Amniotic epithelial cell (primary cell): ENCODE measurements at places on chromosomes 12 and 14.

DNA sequence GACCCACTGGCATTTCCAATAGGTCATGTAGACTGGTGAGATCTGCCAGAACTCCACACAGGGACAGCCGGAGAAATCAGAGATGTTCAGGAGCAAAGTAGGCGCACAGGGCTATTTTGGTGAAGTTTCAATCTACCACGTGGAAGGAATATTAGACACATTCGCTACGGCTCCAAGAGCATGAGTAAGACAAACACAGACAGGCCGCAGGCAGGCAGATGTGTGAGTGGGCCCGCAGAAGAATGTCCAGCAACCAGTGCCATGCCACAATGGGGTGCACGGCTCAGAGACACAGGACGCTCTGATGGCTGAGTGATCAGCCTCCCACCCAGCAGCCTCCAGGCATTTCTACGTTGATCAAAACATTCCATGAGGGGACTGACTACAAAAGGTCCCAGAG is 10.4 kb downstream of the SLC15A4 start:
- no peak for DNase-seq

GRCh38 chr14:99445931-99446330 is 34.7 kb downstream of the SETD3 start:
- DNase-seq, result no peak

DNA sequence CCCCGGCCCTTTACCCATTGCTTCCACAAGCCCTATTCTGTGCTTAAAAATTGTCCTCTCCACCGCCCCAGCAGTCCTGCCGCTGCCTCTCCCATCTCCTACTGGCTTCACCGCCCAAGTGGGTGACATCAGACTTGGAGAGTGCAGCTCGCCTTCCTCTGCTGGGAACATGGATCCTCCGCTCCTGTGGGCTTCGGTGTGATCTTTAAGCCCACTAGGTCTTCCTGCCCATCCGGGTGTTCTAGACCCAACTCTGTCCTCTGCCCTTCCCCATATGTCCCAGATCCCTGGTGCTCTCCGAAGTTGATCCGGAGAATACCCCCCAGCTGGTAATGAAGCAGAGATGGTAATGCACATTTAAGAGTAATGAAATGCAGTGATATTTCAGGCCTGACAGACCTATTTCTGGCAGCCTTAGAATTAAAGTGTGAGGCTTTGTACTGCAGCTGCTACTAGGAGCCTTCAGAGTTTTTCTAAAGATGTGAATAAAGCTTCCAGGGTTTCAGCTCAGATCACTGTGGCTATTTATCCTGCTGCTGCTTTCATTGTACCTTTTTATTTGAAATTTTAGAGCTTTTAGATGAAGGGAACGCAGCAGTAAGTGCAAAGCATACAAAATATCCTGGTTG is 22.9 kb upstream of the CTDSP2 start:
- no peak for DNase-seq

GRCh38 chr12:82034769-82035168 is 275.6 kb upstream of the PPFIA2 start:
- DNase-seq, result no peak

- DNase-seq, result peak; percentile 51
Measured at GRCh38 chr12:108980831-108981618, 39.8 kb downstream of the SVOP start.

- DNase-seq, result no peak
Measured at GRCh38 chr14:55800156-55800785, 220.3 kb downstream of the KTN1 start.

- peak; percentile 14 for DNase-seq
Measured at GRCh38 chr14:57761800-57762199, 104.1 kb downstream of the SLC35F4 start.

GRCh38 chr12:81450920-81451739 is 308.0 kb downstream of the PPFIA2 start:
- DNase-seq, result peak; percentile 70

- no peak for DNase-seq
Measured at GRCh38 chr14:85071447-85071846, 458.5 kb upstream of the FLRT2 start.

DNA sequence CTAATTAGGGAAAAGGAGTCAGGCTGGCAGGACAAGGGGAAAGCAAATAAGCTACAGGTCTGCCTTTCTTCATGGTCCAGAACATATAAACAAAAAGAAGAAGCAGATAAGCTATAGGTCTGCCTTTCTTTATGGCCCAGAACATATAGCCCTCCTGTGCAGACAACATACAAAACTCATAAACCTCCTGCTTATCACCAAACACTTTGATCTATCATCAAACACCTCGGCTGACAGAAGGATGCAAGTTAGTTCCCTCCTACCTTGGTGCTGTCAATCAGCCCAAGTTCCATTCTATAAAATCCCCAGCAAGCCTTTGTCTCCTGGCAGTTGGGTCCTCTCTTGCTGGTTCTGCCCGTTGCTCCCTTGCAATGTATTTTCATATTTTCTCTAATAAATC is 23.2 kb downstream of the AMN1 start:
- DNase-seq, result no peak

- peak; percentile 43 for DNase-seq
Measured at GRCh38 chr14:29587761-29588470, 339.7 kb downstream of the PRKD1 start.

GRCh38 chr12:45587012-45587411 is 142.5 kb upstream of the ARID2 start:
- no peak for DNase-seq

- peak; percentile 31 for DNase-seq
Measured at GRCh38 chr14:72745991-72746980, 147.6 kb downstream of the DPF3 start.

DNA sequence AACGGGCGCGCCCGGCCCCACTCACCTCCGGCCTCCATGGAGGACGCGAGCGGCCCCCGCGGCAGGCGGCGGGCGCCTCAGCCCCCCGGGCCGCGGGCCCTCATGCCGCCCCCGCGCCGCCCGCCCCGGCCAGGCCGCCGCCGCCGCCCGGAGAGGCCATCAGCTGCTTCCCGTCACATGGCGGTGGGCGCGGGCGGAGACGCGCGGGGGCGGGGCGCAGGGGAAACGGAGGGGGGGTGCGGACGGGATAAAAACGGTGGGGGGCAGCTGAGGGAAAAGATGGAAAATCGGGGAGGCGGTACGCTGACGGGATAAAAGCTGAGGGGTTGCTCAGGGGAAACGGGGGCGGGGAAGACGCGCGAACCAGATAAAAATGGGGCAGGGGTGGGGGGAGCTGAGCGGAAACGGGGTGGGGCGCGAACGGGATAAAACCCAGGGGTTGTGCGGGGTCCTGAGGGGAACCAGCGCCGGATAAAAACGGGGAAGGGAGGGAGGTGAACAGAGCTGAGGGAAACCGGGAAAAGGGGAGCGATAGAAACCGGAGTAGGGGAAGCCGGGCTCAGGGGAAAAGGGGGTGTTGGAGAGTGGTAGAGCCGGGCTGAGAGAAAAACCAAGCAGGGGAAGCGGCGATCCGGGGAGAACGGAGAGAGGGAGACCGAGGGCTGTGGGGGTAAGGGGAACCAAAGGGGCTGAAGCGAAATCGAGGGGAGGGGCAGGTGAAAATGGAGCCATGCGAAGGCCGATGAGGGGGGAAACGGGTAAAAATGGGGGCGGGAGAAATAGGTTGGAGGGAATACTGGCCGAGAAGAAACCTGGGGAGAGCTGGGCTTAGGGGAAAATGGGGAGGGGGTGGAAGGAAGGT is at the start of gene WSB2:
TSS of gene WSB2 (minus strand) at position 169 of the 862 bp plus-strand sequence. CDS start at position 38, 131 bp downstream.
- DNase-seq, result peak; percentile 48

DNA sequence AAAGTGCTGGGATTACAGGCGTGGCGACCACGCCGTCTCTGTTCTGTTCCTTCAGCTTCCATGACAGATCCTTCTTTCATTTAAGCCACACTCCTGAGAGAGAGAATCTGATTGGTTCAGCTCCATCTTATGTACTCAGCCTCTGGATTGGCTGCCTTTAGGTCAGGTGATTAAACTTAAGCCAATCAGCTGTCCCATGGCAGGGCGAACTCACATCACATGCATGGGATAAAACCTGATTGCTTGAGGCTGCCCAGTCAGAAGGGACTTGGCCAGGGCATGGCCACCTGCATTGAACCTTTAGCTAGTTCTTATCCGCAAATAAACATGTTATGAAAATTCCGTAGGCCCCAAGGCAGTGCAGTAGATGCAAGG is 274.2 kb downstream of the SUDS3 start:
- no peak for DNase-seq

DNA sequence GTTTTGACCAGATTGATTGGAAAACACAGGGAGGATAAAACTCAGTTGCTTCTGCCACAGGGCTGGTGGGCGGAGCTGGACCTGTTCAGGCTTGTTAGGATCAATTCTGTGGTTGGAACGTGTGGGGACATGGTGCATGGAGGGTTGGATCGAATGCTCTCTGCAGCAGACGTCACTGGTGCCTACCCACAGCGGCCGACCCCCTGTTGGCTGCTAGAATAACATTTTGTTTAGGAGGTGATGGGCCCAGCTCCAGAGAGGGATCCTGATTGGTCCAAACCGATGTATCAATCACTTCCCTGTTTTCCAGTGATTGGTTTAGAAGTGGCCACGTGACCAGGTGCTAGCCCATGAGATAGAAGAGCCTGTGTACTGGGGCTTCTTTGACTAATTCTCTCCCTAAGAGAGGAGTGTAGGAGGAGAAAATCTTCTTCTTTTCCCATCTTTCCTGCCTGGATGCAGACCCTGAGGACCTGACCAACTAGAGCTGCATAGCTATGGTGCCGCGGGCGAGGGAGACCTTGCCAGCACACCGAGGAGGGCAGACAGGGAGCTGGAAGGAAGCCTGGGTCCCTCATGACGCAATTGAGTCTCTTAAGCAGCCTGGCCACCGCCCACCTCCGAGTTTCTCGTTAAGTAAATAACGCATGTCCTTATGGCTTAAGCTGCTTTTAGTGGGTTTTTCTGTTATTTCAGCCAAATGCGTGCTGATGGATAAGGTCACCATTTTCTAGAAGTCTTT is 163.5 kb downstream of the AACS start:
- no peak for DNase-seq

DNA sequence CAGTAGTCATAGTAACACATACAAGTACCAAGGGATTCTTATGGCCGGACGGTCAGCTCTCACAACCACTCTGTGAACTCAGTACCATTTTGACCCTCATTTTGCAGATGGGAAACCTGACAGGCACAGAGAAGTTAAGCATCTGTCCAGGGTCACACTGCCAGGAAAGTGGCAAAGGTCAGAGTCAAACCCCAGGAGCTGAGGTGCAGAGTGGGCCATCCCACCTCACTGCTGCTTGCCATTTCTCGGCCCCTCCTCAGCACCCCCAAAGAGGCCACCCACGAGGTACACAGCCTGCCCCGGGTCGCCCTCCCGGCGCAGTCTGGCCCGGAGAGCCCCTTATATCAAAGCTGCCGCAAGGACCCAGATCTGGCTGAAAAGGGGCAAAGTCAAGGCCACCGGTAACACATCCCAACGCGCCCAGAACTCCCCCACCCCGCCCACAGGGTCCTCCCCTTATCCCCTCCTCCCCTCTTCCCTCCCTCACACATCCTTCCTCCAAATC is 1.7 kb downstream of the NCOR2 start:
- DNase-seq, result no peak

- no peak for DNase-seq
Measured at GRCh38 chr12:14890701-14891100, 5.0 kb upstream of the MGP start.

DNA sequence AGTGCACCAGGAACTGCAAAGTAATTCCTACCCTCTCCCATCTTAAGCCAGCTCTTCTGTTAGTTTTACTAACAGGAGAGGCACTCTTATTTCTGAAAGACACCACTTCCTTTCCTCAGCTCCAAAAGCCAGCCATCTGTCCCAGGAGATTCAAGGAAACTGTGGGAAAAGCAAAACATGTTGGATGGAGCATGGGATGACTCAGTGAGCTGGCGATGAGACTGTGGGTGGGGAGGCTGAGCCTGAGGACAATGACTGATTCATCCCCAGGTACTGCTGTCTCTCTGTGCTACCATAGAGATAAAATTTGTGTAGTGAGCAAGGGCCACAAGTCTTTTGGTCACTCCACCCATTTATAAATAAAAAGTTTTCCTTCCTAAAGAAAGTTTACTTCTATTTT is 141.4 kb downstream of the MYRFL start:
- peak; percentile 15 for DNase-seq

GRCh38 chr14:34364201-34364600 is 97.8 kb downstream of the SPTSSA start:
- no peak for DNase-seq

- no peak for DNase-seq
Measured at GRCh38 chr14:75609606-75610475, 31.4 kb downstream of the FLVCR2 start.

GRCh38 chr12:49098035-49098451 is 3.4 kb upstream of the DHH start:
- DNase-seq, result peak; percentile 38

- DNase-seq, result no peak
Measured at GRCh38 chr12:113065126-113066007, 8.8 kb downstream of the DTX1 start.

GRCh38 chr12:3365463-3366411 is 125.3 kb upstream of the PRMT8 start:
- no peak for DNase-seq

DNA sequence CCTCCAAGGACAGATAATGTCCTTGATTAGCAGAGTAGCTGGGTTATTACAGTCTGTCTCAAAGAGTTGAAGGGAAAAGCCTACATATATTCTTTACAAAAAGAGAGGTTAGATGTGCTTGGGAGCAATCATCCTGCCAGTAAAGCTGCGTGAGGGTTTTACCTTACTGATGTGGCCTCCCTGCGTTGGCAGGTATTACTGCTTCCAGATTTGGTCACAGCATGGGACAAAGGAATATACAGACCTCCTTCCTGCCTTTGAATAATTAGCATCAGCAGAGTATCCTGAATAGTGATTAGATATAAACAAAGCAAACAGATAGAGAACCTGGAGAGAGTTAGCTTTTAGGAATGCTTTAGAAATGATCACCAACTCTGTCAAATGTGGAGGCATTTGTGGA is 69.6 kb downstream of the TMTC2 start:
- DNase-seq, result no peak

- DNase-seq, result no peak
Measured at GRCh38 chr12:120748242-120748641, 22.6 kb downstream of the ACADS start.

DNA sequence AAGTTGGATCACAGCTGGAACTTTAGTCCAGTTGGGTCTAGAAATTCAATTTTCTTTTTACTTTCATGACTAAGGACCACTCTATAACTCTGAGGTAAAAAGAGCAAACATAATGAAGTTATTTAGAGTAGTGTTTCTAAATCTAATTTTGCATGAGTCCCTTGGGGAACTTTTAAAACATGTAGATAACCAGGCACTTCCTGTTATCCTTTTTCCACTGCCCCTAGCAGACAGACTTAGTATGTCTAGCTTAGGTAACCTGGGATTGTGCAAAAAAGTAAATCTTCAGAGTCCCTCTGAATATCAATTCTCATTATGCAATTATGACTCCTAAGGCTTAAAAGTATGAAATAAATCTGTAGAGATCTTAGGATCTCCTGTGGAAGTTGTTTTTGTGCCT is 371.2 kb downstream of the DIO2 start:
- peak; percentile 14 for DNase-seq

DNA sequence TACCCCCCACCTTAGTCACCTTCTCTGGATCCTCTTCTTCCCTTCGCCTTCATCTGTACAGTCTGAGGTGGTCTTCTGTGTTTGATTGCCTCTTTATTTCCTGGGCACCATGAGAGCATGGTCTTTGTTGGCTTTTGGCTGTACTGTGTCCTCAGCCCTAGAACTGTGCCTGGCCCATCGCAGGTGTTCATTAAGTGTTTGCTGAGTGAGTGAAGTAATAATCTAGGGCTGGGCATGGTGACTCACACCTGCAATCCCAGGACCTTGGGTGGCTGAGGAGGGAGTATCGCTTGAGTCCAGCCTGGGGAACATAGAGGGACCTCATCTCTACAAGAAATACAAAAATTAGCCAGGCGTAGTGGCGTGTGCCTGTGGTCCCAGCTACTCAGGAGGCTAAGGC is 13.9 kb downstream of the ALDH2 start:
- no peak for DNase-seq
